ENCODE measurements at places on chromosomes 11 and 22.
A peak's percentile ranks its signal among the peaks of the same experiment; 100 is the strongest.

DNA sequence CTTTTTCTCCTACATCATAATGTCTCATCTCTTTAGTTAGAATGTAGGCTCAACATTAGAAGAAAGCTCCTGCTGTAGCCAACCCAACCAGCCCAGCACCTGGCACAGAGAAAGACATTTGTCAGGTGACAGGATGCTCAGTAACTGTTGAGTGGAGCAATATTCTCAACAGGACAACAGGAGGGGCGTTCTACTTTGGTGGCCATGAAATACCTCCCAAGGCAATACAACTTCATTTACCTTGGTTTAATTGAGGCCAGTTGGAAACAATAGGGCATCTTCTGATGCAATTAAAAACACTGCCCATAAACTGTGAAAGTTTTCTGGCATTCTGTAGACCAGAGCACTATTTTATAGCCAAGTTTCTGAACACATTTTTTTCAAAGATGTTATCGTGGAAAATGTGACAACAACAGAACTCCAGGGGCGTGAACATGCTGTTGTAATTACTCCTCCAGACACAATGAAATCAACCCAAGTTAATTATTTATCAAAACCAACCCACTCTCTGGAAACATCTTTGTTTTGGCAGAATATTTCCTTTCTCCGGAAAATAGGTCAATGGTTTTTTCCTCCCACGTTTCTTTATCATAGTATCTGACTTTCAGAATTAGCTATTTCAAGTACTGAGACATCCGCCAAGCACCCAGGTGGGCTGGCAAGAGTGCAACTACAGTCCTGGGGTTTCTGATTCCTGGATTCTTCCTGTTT is 538.1 kb downstream of the SOX6 start:
- DNase-seq = no peak

DNA sequence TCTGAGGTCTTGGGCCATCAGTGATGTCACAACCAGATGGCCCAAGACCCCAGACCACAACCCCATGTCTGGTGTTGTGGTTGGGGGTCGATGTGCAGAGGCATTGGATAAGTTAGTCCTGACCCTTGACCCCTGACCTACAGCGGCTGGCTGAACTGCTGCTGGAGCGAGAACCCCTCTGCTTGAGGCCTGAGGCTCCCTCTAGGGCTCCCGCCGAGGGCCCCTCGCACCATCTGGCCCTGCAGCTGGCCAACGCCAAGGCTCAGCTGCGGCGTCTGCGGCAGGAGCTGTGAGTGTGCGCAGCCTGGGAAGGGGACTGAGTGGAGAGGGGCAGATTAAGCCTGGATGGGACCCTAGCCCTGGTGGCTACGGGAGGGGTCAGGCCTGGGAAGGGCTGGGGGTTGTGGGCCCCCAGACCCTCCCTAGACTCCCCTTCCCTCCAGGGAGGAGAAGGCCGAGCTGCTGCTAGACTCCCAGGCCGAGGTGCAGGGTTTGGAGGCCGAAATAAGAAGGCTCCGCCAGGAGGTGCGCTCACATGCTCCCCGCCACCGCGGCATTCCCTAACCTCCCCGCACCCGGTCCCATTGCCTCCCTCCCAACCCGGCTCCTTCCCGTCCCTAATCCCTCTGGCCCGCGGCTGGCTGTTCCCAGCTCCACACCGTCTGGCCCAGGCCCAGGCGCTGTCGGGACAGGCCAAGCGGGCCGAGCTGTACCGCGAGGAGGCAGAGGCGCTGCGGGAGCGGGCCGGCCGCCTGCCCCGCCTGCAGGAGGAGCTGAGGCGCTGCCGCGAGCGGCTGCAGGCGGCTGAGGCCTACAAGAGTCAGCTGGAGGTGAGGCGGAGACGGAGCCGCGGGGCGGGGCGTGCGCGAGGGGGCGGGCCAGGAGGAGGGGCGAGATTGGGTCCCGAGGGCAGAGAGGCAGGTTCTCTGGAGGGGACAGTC is 2.1 kb downstream of the CCDC88B start:
- DNase-seq = peak; percentile 94

DNA sequence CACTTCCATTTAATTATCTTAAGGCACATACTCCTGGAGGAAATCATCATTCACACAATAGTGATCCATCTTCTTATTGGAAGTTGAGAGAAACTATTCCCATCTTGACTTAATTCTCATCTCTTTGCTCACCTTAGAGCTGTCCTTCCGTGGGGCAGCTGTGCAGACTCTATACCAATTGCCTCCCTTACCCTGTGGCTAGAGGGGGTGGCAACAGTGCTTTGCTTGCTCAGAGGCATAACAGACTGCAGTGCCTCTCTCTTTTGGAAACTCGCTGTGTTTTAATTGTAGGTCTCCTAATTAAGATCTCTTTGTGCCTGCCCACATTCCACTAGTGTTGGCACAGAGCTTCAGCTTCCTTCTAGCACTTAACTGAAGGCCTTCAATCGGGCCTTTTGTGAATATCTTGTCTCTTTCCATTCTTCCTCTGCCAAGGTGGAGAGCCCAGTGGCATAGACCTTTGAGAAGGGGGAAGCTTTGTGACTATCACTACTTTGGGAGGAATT is 5.5 kb downstream of the KMT2A start:
- DNase-seq = no peak

GRCh38 chr11:7467652-7468051 is 17.7 kb upstream of the OLFML1 start:
- peak; percentile 3 for DNase-seq

- no peak for DNase-seq
Observed at GRCh38 chr11:14577835-14578529, 57.8 kb upstream of the PSMA1 start.

DNA sequence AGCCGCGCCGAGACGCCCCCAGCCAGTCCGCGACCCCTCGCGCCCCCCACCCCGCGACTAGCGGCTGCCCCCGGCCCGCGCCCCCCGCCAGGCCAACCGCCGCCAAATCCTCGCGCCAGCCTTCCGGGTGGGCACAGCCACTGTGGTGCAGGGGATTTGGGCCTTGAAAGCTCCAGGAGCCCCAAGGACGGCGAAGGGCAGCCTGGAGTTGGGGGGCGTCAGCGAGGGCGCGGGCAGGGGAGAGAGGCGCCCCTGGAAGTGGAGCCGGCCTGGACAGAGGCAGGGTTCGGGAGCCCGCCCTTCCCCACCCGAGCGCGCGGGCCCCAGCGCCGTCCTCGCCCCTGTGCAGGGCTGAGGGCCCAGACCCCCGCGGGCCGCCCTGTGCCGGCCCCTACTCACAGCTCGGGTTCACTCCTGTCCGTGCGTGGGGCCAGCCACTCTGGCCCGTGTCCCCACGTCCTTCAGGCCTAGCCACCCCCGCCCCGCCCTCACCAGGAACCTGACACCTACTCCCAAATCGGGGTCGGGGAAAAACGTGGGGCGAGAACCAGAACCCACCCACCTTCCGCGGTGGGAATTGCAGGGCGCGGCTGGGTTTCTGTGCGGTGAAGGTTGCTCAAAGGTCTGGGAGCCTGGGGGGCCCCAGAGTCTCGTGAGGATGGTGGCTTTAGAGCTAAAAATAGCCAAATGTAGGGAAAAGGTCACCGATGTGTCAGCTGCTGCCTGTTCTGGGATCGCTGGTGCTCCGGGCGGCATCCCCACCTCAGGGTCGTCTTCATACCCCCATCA is at the start of gene CPT1B:
Gene CPT1B (minus strand): TSS at position 441 of the 789 bp plus-strand sequence. CDS start 512 bp downstream, outside the sequence.
- DNase-seq = no peak

- DNase-seq = no peak
Observed at GRCh38 chr11:94675813-94676212, 92.3 kb upstream of the AMOTL1 start.

All from activated T-cell treated with anti-CD3 and anti-CD28 coated beads for 48 hours (primary cell).